Hematopoietic multipotent progenitor cell treated with erythropoietin and hydrocortisone succinate and interleukin-3 and kit ligand, for 8 days (in vitro differentiated cells): ENCODE measurements at places on chromosomes 12 and 14.
A peak's percentile ranks its signal among the peaks of the same experiment; 100 is the strongest.

DNA sequence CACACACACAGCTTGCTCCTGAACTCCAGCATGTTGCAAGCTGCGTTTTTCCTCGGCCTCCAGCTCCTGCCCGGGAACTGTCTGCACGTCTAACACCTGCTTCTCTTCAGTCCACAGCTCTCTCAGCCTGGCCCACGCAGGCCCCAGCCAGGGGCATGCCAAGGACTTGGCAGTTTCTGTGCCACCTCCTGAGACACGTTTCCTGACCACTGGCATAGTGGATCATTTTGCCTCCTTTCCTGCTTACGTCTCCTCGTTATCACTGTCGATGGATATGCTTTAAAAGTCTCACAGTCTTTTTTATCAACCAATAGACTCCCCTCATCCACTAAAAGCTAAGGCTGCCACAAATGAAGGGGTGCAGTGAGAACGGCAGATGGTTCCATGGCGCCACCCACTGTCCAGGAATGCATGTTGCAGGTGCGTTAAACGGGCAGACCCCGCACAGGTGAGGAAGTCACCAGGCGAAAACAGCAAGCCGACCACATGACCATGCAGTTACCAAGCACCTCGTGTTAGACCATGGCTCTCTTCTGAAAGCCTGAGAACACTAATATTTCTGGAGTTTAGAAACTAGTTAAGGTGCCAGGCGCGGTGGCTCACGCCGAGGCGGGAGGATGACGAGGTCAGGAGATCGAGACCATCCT is 14.7 kb upstream of the TEAD4 start:
- peak; percentile 44 for DNase-seq

- no peak for DNase-seq
Observed at GRCh38 chr14:58297412-58297761, 968 bp upstream of the ARID4A start.

GRCh38 chr14:73762375-73762822 is 48.2 kb upstream of the PNMA1 start:
- peak; percentile 48 for DNase-seq

DNA sequence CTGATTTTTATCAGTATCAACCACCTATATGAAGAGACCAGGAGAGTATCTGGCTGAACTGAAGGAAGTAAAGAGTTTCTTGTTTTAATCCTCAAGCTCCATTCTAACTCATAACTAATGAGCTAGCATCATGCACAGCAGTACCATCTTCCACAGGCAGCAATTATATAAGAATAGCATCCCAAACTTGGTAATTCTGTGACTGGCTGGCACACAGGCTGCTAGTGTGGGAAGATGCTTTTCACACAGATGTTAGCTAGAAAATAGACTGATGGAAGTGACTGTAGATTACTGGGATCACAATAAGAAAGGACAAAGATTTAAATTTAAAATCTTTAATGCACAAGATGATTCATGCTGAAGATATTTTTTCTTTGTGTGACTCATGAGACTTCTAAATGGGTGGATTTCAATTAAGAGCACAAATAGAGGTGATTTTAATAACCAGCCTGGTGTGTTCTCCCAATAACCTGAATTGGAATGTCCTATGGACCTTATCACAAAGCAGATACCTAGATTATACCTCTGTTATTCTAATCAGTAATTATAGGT is 417.7 kb upstream of the ATXN7L3B start:
- no peak for DNase-seq

- no peak for DNase-seq
Observed at GRCh38 chr12:71935594-71935993, 3.1 kb upstream of the TPH2 start.
